ENCODE measurements at places on chromosomes 12 and 14.

DNA sequence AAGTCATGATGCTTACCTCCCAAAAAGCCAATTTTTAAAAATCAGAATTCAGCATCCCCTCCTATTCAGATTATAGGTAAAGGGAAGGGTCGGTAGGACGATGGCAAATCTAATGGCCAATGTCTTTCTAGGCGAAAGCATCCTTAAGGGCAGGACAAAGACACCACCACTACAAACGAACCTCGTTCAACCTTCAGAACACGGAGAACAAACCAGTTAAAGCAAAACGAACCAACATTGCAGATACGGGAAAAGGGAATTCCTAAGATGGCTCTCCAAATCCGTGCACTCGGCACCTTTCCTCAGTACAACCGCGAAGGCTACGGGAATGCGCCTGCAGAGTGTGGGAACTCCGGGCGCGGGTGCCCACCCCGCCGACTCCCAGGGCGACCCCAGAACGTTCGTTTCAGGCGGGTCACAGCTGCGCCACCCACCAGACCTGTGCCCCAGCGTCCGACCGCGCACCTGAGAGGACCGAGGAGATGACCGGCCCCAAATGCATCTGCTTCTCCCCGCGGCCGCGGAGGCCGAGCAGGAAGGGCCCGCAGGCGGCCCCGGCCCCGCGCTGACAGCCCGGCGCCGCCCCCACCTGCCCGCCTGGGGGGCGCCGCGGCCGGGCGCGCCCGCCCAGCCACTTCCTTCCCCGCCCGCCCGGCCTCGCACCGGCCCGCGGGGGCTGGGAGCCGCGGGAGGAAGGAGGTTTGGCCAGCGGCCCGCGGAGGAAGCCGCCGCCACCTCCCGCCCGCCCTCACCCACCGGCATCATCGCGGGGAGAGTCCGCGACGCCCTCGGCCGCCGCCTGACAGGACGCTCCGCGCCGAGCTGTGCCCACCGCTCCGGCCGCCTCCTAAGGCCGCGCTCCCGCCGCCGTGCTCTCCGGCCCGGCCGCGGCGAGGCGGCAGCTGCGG lies 578 bp downstream of the PPP1R13B start:
- H3K27ac ChIP-seq: peak overlapping the region; percentile 88
- H3K27me3 ChIP-seq: peaks cover 14% of the 10 kb centered on the region
- H3K36me3 ChIP-seq: no peaks in the 10 kb centered on the region
- peak overlapping the region; percentile 94 for H3K4me3 ChIP-seq
- DNase-seq: no peak

- H3K27me3 ChIP-seq: no peaks in the 10 kb centered on the region
- no peaks in the 10 kb centered on the region for H3K36me3 ChIP-seq
- H3K4me3 ChIP-seq: no peak overlapping the region
- H3K27ac ChIP-seq: no peak overlapping the region
These were observed 71.5 kb downstream of the RIMBP2 start for GRCh38 chr12:130644566-130644965.

DNA sequence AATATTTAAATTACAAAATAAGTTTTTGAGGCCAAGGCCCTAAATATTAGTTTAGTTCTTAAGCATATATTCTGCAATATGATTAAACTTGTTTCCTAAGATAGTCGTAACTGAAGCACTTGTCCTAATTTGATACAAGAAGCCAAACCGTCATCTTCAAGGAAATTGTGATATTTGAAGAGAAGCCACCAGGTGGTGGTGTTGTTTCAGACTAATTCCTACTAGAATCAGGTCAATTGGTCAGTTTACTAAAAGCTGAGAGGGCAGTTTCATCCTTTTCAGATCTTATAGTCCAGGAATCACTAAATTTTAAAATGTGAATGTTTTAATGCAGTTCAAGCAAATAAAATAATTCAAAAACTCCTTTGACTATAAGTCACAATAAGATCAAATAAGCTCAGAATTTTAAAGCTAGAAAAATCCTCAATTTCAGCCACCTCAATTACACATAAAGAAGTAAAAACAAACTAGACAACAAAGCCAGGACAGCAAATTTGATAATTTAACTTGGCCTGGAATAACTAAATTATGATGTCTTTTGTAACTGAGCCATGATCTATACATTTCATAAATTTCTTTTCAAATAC lies 7.1 kb upstream of the ARL1 start:
- peaks cover 2% of the 10 kb centered on the region for H3K27me3 ChIP-seq
- no peaks in the 10 kb centered on the region for H3K36me3 ChIP-seq
- H3K4me1 ChIP-seq: no peaks in the 10 kb centered on the region
- no peak overlapping the region for H3K4me3 ChIP-seq

GRCh38 chr14:33035416-33036194 lies 96.9 kb downstream of the NPAS3 start:
- H3K27ac ChIP-seq: no peak overlapping the region
- H3K4me1 ChIP-seq: no peaks in the 10 kb centered on the region
- no peak overlapping the region for H3K4me3 ChIP-seq

DNA sequence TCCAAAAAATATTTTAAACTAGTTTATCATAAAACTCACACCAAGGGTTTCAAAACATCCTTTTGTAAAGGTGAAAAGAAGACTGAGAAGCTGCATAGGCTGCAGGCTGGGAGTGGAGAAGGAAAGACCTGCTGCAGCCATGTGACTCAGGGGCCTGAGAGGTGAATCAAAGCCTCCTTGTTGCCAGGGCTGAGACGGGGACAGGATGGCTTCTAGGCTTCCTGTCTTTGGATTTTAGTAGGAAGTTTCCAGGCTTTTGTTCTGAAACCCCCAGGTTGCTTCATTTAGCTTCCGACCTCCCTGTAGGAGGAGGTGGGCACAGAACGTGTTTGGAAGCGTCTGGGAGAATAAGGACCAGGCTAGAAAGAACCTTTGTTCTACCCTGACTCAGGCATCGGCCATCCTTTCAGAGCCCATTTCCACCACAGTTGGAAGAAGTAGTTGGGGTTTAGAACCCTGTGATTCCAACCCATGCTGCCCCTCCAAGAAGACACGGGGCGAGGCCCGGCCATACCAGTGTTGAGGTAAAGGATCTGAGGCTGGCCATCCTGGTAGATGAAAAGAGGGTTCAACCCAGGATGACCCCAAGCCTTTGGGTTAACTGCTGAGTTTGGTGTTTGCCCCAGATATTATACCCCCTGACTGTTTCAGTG lies 122.4 kb downstream of the SLC25A47 start:
- no peak for DNase-seq
- no peaks in the 10 kb centered on the region for H3K36me3 ChIP-seq
- H3K27ac ChIP-seq: no peak overlapping the region
- no peak overlapping the region for H3K4me3 ChIP-seq
- H3K27me3 ChIP-seq: no peaks in the 10 kb centered on the region

GRCh38 chr14:85533023-85533860 lies 3.3 kb downstream of the FLRT2 start:
- H3K27me3 ChIP-seq: peaks cover 16% of the 10 kb centered on the region
- DNase-seq: no peak
- no peak overlapping the region for H3K27ac ChIP-seq
- no peak overlapping the region for H3K4me3 ChIP-seq
- H3K36me3 ChIP-seq: peaks cover 3% of the 10 kb centered on the region

GRCh38 chr14:106174206-106174605 lies 647.8 kb downstream of the TMEM121 start:
- DNase-seq: peak; percentile 66
- H3K4me3 ChIP-seq: peak overlapping the region; percentile 59
- H3K4me1 ChIP-seq: peaks cover 56% of the 10 kb centered on the region

DNA sequence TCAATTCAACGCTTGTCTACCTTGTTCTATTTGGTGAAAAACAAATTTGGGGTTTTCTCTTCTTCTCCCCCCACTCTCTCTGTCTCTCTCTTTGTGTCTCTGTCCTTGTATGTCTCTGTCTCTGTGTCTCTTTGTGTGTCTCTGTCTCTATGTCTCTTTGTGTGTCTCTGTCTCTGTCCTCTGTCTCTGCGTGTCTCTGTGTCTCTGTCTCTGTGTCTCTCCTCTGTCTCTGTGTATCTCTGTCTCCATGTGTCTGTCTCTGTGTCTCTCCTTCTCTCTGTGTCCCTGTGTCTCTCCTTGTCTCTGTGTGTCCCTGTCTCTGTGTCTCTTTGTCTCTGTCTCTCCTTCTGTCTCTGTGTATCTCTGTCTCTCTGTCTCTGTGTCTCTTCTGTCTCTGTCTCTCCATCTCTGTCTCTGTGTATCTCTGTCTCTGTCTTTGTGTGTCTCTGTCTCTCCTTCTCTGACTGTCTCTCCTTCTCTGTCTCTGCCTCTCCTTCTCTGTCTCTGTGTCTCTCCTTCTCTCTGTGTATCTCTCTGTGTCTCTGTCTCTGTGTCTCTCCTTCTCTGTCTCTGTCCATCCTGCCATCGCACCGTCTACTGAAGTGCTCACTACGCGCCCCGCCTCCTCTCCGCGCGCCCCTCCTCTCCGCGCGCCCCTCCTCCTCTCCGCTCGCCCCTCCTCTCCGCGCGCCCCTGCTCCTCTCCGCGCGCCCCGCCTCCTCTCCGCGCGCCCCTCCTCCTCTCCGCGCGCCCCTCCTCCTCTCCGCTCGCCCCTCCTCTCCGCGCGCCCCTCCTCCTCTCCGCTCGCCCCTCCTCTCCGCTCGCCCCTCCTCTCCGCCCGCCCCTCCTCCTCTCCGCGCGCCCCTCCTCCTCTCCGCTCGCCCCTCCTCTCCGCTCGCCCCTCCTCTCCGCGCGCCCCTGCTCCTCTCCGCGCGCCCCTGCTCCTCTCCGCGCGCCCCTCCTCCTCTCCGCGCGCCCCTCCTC lies 12.8 kb downstream of the LRCOL1 start:
- H3K4me1 ChIP-seq: peaks cover 29% of the 10 kb centered on the region
- no peaks in the 10 kb centered on the region for H3K36me3 ChIP-seq
- DNase-seq: peak; percentile 58
- peaks cover 19% of the 10 kb centered on the region for H3K27me3 ChIP-seq
- peak overlapping the region; percentile 93 for H3K4me3 ChIP-seq

GRCh38 chr14:45251912-45252311 lies 1.1 kb downstream of the MIS18BP1 start:
- H3K4me3 ChIP-seq: peak overlapping the region; percentile 93
- peaks cover 44% of the 10 kb centered on the region for H3K4me1 ChIP-seq
- H3K36me3 ChIP-seq: no peaks in the 10 kb centered on the region
- DNase-seq: peak; percentile 5

DNA sequence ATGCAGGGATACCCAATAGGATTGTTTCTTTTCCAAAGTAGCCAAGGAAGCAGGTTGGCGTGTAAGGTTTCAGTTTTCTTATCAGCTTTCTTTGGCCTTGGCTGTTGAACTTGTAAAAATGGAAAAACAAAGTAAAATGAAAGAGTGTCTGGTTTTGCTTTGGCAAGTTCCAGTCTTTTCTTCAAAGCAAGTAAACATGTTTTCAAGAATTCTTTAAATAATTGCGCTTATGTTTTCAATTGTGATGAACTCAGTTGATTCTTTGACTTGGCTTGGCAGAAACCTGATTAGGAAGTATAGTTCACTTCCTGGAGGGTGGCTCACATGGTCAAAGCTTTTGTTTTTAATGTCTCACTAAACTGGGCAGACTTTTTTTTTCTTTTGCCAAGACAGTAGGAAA lies 112.2 kb upstream of the USP44 start:
- H3K4me3 ChIP-seq: no peak overlapping the region
- no peak for DNase-seq
- no peak overlapping the region for H3K27ac ChIP-seq
- H3K27me3 ChIP-seq: peaks cover 4% of the 10 kb centered on the region
- no peaks in the 10 kb centered on the region for H3K36me3 ChIP-seq

DNA sequence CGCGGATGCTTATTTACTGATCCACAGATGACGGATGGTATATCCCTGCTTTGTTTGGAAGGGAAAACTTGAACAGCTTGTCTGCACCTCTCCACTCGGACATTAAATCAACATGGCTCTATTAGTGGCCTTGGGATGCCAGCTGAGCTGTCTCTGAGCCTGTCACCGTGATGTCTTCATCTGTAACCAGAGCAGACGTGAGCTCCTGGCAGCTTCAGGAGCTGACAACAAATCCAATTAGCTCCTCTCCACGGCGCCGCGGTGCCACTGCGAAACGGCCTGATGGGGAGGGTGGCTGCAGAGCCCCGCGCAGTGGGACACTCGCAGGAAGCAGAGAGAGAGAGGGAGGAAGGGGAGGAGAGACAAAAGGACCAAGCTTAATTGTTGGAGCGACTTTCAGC lies 112.3 kb downstream of the PAPOLA start:
- peaks cover 7% of the 10 kb centered on the region for H3K27me3 ChIP-seq
- no peaks in the 10 kb centered on the region for H3K4me1 ChIP-seq
- no peak overlapping the region for H3K27ac ChIP-seq
- H3K36me3 ChIP-seq: no peaks in the 10 kb centered on the region

GRCh38 chr14:70907176-70907995 lies at the start of gene PCNX1:
Gene PCNX1, plus strand, starts transcription at chr14:70907459. Its CDS starts 392 bp downstream, at chr14:70907851.
- H3K27ac ChIP-seq: peak within 1 kb of the TSS; percentile 94
- DNase-seq: peak; percentile 90
- peaks cover 2% of the 10 kb centered on the region for H3K27me3 ChIP-seq
- H3K4me1 ChIP-seq: peaks cover 47% of the 10 kb centered on the region
- no peaks in the 10 kb centered on the region for H3K36me3 ChIP-seq
- peak within 1 kb of the TSS; percentile 95 for H3K4me3 ChIP-seq

GRCh38 chr12:25197608-25198007 lies 2.6 kb downstream of the ETFRF1 start:
- no peak for DNase-seq
- peaks cover 12% of the 10 kb centered on the region for H3K27me3 ChIP-seq
- peaks cover 20% of the 10 kb centered on the region for H3K4me1 ChIP-seq

GRCh38 chr12:32559434-32559833 lies 119.7 kb upstream of the DNM1L start:
- H3K4me1 ChIP-seq: no peaks in the 10 kb centered on the region
- no peak overlapping the region for H3K27ac ChIP-seq
- no peak for DNase-seq
- H3K36me3 ChIP-seq: no peaks in the 10 kb centered on the region
- no peak overlapping the region for H3K4me3 ChIP-seq

GRCh38 chr14:100448376-100448775 lies 125.2 kb downstream of the SLC25A47 start:
- no peak overlapping the region for H3K27ac ChIP-seq
- peaks cover 9% of the 10 kb centered on the region for H3K36me3 ChIP-seq
- H3K27me3 ChIP-seq: no peaks in the 10 kb centered on the region
- DNase-seq: no peak

DNA sequence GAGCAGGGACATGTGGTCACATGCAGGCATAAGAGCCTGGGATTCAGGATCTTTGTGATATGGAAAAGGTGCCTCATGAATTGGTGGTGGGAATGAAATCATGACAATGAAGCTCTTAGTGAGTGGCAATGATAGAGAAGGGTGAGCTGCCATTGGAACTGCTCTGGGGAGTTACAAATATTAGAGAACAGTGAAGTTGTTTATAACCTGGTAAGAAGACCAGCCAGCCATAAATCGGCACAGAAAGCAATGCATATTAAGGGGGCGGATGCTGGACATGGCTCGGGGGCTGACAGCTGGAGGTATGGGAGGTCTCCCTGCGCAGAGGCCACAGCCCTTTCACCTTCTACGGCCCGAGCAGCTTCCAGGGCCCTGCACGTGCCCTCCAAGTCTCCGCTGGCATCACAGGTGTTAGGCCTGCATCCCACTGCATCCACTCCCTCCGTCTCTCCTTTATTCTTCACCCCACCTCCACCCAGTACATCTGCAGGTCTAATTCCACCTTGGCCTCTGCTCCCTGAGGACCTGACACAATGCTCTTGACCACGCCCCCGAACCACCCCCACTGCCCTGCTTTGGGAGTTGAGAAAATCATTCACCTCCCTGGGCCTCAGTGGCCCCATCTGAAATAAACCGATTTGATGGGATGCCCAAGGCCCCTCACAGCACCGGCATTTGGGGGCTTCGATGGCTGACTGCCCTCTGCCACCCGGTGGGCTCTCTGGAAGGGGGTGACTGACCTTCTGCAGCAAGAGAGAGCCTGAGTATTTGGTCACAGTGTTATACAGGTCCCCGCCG lies 4.1 kb downstream of the CACNA2D4 start:
- no peak for DNase-seq
- no peak overlapping the region for H3K4me3 ChIP-seq
- peaks cover 12% of the 10 kb centered on the region for H3K4me1 ChIP-seq

- peaks cover 24% of the 10 kb centered on the region for H3K36me3 ChIP-seq
- DNase-seq: no peak
- no peaks in the 10 kb centered on the region for H3K4me1 ChIP-seq
- no peak overlapping the region for H3K27ac ChIP-seq
These were observed 324.0 kb downstream of the MED13L start for GRCh38 chr12:115953450-115953849.
